ENCODE measurements at places on chromosomes 3 and 15. TPM values are rescaled to one million over a fixed set of nuclear protein-coding genes. Genes with fewer than 3 reads are reported as not detected.
A peak's percentile ranks its signal among the peaks of the same experiment; 100 is the strongest.

MYLK gene
- 671 TPM for total RNA-seq

OIP5 gene
- 1.8 TPM for total RNA-seq

GRCh38 chr3:148077965-148078364, 619.7 kb upstream of the AGTR1 start:
- no peak for DNase-seq

ATP10A gene
- 19.8 TPM for total RNA-seq

DNA sequence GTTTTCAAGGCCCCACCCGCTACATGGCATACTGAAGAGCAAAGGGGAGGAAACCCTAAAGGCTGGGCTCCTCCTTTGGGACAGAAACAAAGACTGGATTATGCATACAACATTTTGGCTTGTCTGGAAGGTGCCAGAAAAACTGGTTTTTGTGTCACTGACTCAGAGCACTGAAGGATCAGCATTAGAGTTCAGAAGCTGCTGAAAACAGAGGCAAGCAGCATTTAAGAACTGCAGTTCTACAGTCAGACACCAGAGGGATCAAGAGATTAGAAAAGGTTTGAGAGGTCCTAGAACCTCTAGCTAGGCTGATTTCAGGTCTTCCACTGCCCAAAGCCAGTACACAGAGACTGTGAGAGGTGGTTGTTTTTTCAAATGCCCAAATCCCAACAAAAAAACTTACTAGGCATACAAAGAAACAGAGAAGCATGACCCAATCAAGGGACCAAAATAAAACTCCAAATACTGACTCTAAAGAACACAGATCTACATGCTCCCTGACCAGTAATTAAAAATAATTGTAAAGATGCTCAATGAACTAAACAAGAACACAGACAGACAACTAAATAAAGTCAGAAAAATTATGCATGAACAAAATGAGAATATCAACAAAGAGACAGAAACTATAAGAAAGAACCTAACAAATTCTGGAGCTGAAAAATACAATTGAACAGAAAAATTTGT, 91.2 kb downstream of the SENP2 start:
- DNase-seq, result no peak

DNA sequence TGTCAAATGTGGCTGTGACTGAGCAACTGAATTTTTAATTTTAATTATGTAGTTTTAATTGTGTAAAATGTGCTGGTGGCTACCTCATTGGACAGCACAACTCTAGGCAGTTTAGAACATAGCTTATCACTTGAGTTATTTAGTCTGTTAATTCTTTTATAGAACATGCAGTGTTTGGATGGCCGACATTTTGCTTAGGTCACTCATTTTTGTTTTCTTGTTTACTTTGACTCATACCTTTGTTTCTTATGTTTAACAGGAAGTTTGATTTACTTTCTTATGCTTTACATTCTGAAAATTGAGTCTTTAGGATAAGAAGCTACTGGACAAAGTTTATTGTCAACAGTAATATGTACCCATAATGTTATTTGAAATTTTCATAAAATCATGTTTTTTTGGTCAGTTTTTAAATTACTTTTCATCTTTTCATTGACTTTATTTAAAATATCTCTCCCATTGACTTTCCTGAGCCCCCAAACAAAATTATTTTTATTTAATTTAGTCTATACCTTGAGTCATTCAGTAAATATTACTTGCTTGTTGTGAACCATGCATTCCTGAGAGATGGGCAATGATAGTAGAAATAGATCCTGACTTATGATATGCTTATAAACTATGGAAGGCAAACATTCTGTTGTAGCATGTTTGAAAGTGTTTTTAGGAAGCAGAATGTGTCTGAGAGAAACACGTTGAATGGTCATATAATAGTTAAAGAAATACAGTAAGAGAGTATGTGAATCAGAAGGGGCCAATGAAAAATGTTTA, 60.6 kb downstream of the TCF12 start:
- no peak for DNase-seq

ENTPD3 gene
- 0.86 TPM for total RNA-seq

GRCh38 chr15:56869573-56869972, 48.9 kb upstream of the TCF12 start:
- DNase-seq, result peak; percentile 26

DNA sequence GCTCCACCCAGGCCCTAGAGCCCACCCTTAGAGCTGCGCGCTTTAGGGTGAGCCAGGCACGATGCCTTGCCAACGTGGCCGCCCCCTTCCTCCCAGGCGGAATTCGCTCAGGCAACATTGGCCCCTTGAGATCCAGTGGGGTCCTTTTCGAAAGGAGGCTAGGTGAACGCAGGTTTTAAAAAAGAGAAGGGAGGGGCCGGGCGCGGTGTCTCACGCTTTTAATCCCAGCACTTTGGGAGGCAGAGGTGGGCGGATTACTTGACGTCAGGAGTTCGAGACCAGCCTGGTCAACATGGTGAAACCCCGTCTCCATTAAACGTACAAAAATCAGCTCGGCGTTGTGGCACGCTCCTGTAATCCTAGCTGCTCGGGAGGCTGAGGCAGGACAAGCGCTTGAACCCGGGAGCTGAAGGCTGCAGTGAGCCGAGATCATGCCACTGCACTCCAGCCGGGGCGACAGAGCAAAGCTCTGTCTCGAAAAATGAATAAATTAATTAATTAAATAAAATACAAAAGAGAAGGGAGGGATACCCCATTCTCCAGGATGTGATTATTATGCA, 984 bp upstream of the RPP25 start:
- no peak for DNase-seq

STRIT1 gene
- 0.72 TPM for total RNA-seq

C3orf52 gene
- 24.3 TPM for total RNA-seq

CCDC13 gene
- 1.4 TPM for total RNA-seq

- no peak for DNase-seq
Measured at GRCh38 chr3:101902041-101902440, 52.7 kb downstream of the NFKBIZ start.

DAZL gene
- not detected for total RNA-seq

DNA sequence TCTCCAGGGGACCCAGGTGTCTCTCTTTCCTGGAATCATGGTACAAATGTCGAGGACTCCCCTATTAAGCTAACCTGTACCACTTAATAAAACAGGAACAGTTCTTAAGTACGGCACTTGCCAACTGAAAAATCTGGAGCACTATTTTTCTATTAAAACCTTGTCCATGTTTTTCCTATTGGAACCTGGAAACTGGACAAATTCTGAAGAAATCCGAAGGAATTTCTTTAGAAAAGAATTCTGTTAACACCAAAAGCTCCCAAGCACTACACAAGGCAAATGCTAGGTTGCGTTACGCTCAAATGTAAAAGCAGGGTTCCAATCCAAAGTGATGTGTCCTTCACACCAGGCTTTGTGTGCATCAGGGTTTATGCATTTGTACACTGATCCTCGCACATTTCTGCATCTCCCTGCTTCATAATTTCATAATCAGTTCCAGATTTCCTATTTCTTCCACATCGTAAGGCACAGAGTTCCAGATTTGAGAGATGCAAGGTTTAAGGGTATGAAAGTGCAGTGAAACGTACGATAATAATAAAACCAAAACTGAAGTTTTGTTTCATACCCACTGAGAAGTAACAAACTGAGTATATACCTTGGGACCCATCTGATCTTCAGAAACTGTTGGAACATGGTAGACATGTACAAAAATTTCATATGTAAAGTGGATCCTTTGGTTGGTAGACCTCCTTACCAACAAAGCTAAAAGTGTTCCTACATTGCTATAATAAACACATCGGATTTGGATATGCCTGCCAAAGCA, 132.1 kb upstream of the WNT5A start:
- no peak for DNase-seq

TM4SF4 gene
- total RNA-seq, result 6,086 TPM

DNA sequence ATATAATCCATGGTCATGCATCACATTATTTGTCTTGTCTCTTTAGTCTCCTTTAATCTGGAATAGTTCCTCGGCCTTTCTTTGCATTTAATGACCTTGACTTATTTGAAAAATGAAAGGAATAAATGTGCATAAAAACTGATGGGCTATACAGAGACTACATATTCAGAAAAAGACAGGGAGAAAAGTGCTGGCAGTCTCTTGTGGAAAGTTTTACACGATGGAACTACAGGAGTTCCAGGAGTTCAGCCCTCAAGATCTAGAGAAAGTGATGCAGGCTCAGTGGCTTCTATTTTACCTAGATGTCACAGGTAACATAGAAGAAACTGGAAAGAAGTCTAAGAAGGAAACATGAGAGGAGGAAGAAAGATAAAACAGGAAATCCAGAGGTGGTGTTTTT, 7.6 kb upstream of the ABTB1 start:
- no peak for DNase-seq

GPR27 gene
- total RNA-seq, result 4.5 TPM

DNA sequence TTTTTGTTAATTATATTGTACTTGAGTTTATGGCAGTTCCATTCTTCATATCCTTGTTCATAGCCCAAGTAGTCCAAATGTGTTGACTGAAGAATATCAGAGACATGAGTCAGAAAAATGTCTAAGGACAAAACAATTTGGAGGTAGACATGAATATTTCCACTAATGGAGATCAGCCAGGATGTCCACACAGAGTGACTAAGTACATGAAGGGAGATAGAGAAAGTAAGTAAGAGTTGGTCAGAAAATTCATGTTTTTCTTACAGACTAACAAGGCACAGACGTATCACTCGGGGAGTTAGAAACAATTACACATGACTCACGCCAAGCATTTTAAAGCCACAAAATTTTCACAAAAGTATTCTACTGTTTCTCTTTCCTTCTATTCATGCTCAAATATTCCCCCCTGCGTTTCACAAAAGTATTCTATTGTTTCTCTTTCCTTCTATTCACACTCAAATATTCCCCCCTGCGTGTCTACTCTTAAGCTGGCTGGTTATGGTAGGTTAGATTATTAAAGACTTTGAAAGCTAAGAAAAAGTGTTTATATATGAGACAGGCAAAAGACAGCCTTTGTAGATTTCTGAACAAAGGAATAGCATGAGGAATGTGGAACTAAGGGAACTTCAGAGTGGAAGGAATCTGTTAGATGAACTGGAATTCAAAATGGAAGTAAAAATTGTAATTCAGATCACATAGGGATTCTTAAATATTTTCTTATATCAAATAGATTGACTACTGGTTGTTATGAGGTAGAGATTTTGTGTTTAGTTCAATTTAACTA, 648.7 kb upstream of the CCDC54 start:
- DNase-seq, result no peak

LMAN1L gene
- total RNA-seq, result not detected

DNA sequence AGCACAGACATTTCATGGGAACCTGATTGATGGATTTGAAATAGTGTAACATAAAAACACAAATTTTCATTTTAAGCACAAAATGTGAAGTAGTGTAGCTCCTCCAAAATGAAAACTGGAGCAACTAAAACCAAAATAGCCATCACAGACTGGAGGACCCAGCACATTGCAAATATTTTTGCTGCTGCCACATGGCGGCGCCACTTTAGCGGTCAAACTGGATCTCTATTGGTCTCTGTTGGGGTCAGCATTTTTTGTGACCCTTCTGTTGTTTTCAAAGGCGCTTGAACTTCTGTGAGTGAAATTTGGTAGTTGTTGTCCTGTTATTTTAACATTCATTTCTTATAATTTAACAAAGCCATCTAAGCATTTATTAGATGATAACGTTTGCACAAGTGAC, 259.9 kb downstream of the IL20RB start:
- DNase-seq, result no peak

DNA sequence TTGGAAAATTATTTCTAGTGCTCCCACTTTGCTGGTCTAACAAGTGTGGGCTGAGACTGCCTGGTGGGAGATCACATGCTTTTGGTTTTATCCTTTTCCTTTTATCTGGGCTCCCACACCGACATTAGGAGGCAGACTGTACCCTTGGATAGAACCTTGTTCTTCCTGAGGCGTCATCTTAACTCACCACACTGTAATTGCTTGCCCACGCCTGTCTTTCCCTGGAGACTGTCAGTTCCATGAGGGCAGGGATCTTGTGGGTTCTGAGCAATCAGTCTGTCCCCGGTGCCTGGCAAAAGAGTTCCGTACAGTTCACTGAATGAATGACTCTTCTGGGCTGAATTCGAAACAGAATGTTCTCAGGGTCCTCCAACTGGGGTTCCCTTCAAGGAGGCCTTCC, 124.6 kb upstream of the ABHD17C start:
- DNase-seq, result no peak
